ENCODE measurements at places on chromosomes 13 and 19. TPM values are rescaled to one million over a fixed set of nuclear protein-coding genes. Genes with fewer than 3 reads are reported as not detected.

Gene ZNF491
- total RNA-seq: 2.1 TPM

Gene CLEC17A
- not detected for total RNA-seq

DNA sequence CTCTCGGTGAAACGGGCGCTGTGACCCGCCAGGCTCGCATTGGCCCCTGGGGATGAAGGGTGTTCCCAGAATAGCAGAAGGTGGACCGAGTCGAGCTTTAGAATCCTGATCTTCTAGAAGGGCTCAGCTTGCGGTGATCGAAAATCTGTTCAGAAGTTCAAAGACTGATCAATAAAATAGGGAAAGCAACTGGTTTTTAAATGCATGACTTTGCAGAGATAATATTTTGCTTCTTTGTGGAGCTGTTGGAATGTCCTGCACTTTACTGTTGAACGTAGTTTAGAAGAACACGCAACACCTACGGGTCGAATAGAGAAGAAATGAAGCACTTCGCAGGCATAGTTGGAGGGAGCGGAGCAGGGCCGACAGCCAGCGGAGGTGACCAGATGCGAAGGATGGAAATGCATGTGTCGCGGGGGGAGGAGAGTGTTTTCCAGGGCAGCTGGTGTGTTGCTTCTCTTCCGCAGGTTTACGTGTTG lies 766 bp downstream of the CEBPG start:
- H3K36me3 ChIP-seq: peaks cover 8% of the 10 kb centered on the region
- DNase-seq: no peak
- peaks cover 7% of the 10 kb centered on the region for H3K27me3 ChIP-seq

Gene ZFP82
- 13.1 TPM for total RNA-seq

DNA sequence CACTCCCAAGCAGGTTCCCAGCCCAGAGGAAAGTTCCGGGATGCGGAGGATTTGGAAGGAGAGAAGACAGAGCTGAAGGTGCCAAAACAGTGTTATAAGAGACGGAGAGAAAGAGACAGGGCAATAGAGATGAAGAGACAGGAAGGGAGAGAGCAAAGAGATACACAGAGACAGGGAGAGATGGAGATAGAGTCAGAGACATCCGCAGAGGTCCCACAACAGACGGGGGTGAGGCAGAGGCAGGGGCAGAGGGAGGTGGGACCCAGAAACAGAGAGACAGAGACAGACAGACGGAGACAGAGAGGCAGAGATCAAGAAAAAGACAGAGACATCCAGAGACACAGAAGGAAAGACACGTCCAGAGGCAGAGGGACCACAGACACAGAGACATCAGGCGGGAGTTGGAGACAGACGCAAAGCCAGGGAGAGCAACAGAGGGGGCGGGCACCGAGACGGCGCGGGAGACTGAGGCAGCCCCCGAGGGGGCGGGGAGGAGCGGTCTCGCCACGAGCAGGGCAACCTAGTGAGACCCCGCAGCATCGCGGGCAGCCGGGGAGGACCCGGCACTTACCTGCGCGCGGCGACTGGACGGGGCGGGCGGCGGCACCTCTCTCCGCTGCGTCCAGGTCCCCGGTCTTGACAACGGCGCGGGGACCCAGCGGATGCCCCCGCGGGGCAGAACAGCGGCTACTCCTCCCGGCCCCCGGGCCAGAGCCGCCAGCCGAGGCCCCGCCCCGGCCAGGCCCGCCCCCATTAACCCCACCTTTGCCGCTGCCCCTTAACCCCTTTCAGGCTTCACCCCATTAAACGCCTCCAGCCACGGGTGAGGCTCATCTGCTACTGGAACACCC lies at the start of gene GPR4:
GPR4 (minus strand) TSS at position 689 of the 851 bp plus-strand sequence. CDS start 10,346 bp downstream, outside the sequence.
- no peak within 1 kb of the TSS for H3K27ac ChIP-seq
- peak; percentile 79 for DNase-seq
- peak within 1 kb of the TSS; percentile 65 for H3K4me3 ChIP-seq
- H3K4me1 ChIP-seq: peaks cover 54% of the 10 kb centered on the region
- H3K27me3 ChIP-seq: peaks cover 74% of the 10 kb centered on the region

Gene BEST2
- 4.7 TPM for total RNA-seq

Gene ZNF560
- 5.8 TPM for total RNA-seq

Gene C5AR1
- 0.28 TPM for total RNA-seq

DNA sequence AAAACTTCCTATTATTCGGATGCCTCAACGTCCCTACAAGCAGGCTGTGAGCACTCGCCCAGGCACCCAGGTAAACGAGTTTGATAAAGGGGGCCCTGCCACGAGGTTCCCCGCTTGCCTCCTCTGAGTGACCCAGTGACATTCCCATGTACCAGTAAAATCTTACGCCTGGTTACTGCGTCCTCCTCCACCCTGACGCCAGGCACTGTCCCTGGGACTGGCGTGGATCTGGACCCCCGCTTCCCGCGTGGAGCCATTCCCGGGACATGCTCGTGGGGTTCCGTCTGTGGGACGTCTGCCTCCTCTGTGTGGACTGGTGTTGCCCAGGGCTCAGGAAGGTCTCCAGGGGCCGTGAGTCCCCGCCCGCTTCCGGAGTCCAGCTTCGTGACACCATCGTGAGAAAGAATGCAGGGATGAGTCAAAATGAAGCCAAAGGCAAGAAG lies 407 bp upstream of the ZNF550 start:
- no peak for DNase-seq
- H3K27ac ChIP-seq: no peak overlapping the region
- H3K36me3 ChIP-seq: peaks cover 42% of the 10 kb centered on the region
- H3K4me3 ChIP-seq: peak overlapping the region; percentile 97
